Stimulated activated naive CD4-positive, alpha-beta T cell (primary cell): ENCODE measurements at places on chromosomes 6 and 20.
A peak's percentile ranks its signal among the peaks of the same experiment; 100 is the strongest.

DNA sequence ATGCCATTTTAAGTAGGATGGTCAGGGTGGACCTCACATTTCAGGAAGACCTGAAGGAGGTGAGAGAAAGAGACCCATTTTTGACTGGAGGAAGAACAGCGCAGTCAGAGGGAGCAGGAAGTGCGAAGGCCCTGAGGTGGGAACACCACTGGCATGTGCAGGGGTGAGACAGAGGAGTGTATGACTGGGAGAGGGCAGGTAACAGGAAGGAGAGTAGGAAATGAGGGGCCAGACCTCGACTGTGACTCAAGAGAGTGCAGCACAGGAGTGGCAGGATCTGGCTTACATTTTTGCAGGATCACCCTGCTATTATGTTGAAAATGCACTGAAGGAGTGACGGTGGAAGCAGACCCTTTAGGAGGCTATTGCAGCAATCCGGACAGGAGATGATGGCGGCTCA is 117.7 kb upstream of the CDYL start:
- DNase-seq = no peak

DNA sequence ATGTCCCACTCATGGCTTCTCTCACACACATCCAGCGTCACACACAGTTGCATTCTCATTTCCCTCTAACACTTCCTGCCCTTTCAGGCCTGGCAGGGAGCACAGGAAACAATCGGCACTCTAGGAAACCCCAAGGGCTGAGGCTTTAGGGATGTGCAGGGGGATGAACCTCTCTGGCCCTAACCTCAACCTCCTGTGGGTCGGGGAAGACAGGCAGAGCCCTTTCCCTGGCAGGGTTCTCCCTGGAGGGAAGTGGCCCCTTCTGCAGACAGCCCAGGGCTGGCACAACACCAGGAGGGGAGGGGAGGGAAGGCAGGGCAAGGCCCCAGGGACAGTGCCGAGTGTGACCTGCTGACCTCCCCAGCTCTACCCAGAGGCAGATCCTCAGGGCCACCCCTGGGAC is 2.7 kb downstream of the TEAD3 start:
- DNase-seq = no peak

GRCh38 chr6:126117251-126117650 is 130.9 kb downstream of the TRMT11 start:
- no peak for DNase-seq

GRCh38 chr6:40545954-40546353 is 41.2 kb downstream of the LRFN2 start:
- DNase-seq = no peak

DNA sequence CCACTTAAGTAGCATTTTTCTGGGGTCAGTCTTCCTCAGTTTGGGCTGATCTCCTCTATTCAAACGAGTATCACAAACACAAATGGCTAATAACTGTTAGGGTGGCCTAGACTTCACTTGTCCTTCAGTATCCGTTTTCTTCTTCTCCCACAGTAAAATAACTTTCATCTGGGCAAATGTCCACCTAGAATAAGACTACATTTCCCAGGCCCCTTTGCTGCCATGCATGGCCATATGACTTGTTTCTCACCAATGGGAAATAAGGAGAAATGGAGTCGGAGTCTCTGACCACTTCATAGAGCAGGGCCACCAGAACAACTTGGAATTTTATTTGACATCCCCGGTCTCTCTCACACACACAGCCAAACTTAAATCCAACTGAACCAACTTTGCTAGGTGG is 51.4 kb downstream of the SULF2 start:
- no peak for DNase-seq

- no peak for DNase-seq
Measured at GRCh38 chr6:74720923-74721322, 484.9 kb downstream of the COL12A1 start.

- DNase-seq = no peak
Measured at GRCh38 chr6:65707126-65707826, at the start of gene EYS. Gene EYS (minus strand): TSS chr6:65707226. CDS start chr6:65495410, 211,816 bp downstream.

GRCh38 chr6:17478946-17479345 is 85.6 kb downstream of the CAP2 start:
- DNase-seq = no peak

DNA sequence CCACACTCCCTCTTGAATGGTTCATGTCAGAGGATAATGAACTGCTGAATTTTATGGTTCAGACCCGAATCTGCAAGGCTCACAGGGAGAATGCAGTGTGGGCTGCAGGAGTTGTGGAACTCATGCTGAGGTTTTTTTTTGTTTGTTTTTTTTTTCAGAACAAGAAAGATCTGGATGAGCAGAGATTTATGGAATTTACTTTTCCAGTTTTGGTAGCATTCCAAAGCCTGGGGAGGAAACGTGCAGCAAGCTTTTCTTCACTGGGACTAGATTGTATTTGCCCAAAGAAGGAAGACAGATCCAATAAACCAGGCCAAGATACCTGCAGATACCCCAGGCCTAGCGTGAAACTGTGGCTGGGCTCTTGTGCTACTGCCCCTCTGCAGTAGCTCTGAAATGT is 223.9 kb upstream of the TAB2 start:
- no peak for DNase-seq

GRCh38 chr6:34791164-34791700 is 651 bp upstream of the BLTP3A start:
- DNase-seq = peak; percentile 28

DNA sequence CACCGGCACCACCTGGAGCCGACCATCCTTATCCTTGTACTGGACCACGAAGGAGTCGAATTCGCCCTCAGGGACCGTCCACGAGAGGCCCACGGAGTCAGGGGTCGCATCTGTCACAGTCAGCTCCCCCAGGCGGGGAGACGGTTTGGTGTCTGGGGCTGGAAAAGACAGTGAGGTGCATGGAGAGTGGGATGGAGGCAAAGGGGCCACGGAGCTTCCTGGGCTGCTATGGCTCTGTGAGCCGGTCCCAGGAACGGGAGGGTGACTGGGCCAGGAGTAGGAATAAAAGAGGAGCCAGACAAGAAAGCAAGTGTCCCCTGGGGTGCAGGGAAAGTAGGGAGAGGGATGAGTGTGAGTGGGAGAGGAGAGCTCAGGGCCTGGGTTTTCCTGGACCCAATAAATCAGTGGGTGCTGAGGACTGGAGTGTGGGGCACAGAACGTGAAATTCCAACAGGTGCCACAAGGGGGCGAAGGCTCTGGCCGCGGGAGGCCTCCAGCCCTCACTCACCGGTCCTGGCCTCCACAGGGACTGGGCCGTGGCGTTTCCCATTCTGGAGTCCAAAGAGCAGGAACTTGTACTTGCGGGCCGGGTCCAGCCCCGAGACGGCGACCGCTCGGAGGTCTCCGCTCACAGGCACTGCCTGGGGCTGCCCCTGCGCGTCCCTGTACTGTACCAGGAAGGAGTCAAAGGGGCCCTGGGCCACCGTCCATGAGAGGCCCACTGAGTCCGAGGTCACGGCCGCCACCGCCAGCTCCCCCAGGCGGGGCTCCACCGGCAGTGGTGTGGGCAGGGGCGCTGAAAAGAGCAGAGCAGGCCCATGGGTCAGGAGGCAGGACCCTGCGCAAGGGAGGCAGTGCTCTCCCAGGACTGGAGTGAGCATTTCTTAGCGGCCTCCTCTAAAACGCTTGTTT is 9.9 kb downstream of the CYP21A2 start:
- no peak for DNase-seq

DNA sequence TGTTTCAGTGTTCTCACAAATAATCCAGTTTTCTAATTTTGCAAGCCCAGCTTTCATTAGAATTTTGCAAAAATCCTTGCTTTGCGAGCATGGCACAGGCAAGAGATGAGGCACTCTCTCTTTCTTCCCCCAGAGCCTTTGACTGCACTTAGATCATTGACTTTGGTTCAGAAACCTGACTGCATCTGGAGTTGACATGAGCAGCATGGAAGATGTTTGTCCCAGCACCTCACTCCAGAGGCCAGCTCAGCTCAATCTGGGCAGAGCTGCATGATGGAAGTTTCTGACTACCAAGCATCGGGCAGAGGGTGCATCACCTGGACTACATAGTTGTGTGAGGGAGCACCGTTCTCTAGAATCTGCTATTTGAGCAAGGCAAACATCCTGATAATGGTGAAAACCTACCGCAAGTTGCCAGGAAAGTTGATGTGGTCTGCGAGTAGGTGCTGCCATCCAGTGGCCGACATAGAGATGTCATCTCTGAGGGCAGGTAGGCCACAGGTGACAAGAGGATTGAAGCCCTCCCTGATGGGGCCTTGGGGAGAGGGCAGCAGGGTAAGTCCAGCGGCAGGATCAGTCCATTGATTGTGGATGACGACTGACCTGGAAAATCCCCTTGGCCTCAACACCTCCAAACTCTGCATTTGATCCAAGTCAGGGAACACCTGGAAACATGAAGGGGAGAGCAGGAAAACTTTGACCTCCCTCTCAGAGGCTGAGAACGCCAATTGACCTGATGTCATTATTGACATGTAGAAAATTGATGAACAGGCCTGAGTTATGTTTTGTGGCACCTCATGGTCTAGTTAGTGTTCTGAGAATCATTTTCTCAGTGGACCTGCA is 3.8 kb upstream of the LPA start:
- DNase-seq = no peak

DNA sequence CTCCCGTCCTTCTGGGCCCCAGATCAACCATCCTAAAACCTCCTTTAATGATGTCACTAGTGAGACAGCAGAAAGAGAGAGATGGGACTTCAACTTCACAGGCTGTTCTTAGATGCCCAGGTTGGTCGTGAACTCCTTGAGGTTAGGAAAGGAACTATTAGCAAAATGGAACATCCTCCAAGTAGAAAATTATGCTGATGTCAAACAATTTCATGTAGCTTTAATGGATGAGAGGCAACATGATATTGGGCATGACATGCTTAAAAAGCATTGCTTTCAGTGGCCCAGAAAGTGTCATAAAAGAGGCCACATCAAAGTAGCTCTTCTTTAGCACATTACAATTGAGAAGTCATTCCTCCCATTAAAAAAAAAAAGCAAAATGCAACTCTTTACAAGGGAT is 248.1 kb downstream of the PTPRT start:
- no peak for DNase-seq

GRCh38 chr6:53165293-53165692 is 16.7 kb upstream of the GCM1 start:
- DNase-seq = no peak

GRCh38 chr6:55536391-55536956 is 42.5 kb downstream of the HMGCLL1 start:
- DNase-seq = no peak

- no peak for DNase-seq
Measured at GRCh38 chr20:60056407-60057122, 98.3 kb downstream of the CDH26 start.

DNA sequence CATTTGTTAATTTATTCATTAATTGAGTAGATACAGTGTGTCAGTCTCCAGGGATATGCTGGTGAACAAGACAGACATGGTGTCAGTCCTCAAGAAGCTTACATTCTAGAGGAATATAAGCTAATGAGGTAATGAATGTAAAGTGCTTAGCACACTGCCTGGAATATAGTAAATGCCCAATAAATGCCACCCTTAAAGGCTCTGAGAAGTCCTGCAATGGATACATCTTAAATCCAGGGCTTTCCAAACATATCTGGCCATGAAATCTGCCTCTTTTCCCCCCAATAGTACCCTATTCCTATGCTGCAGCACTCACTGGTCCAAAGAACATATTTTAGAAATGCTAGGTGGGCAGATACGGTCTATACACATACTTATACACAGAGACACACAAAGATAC is 49.2 kb upstream of the CTNNBL1 start:
- DNase-seq = no peak

- no peak for DNase-seq
Measured at GRCh38 chr20:32559753-32560380, 25.3 kb downstream of the NOL4L start.
